ENCODE measurements at places on chromosomes 7 and 10. TPM values are rescaled to one million over a fixed set of nuclear protein-coding genes. Genes with fewer than 3 reads are reported as not detected.

The PON3 gene
- 4.7 TPM for total RNA-seq

The ADAP1 gene
- total RNA-seq = 9.9 TPM

The SORCS3 gene
- total RNA-seq = not detected

The SYT15B gene
- total RNA-seq = not detected

The GPR85 gene
- 0.34 TPM for total RNA-seq

The CDK13 gene
- 27.5 TPM for total RNA-seq

The CALN1 gene
- total RNA-seq = not detected

The ETV1 gene
- 3.8 TPM for total RNA-seq

The SFTPD gene
- total RNA-seq = not detected

The KNDC1 gene
- total RNA-seq = not detected

The SLC4A2 gene
- total RNA-seq = 31.7 TPM

The C10orf67 gene
- 0.34 TPM for total RNA-seq

The PON1 gene
- not detected for total RNA-seq

The FAM24B gene
- total RNA-seq = 4.1 TPM

The EBF3 gene
- not detected for total RNA-seq

The C10orf62 gene
- not detected for total RNA-seq

Measured in hair follicular keratinocyte (primary cell).